ENCODE measurements at places on chromosomes 2 and 18. TPM values are rescaled to one million over a fixed set of nuclear protein-coding genes. Genes with fewer than 3 reads are reported as not detected.

- DNase-seq: no peak
Measured at GRCh38 chr18:57523171-57523956, 63.1 kb downstream of the FECH start.

- DNase-seq: no peak
Measured at GRCh38 chr2:236393101-236393500, 128.9 kb upstream of the ASB18 start.

GRCh38 chr18:74303936-74304335 lies 11.7 kb upstream of the C18orf63 start:
- DNase-seq: no peak

DNA sequence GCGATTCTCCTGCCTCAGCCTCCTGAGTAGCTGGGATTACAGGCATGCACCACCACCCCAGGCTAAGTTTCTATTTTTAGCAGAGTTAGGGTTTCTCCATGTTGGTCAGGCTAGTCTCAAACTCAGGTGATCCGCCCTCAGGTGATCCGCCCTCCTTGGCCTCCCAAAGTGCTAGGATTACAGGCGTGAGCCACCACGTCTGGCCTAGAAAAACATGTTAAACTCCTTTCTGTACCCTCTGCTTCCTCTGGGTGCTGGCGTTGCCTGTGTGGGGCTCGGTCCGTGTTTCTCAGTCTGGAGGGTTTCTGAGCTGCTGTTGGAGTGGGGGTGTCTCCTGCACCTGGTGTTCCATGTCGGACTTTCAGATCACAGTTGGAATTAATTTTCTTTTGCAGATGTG lies 17.9 kb downstream of the LDLRAD4 start:
- DNase-seq: no peak

DNA sequence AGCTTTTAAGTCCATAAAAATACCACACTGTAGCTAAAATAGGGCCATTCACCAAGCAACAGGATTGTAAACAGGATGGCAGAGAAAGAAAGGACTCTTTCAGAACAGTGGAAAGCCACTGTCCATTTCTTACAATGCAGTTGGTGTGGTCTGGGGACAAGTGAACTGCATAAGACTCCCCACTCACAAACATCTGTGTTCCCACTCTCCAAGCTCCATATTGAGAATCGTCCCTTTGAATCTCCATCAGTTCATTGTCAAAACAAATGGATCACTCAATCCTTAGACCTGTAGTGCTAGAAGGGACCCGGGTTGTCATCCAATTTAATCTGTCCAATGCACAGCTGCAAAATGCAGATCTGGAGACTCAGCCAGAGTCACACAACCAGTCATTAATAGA lies 347.4 kb upstream of the KLHL29 start:
- DNase-seq: no peak

- DNase-seq: no peak
Measured at GRCh38 chr2:128641421-128642080, 322.9 kb upstream of the HS6ST1 start.

DNA sequence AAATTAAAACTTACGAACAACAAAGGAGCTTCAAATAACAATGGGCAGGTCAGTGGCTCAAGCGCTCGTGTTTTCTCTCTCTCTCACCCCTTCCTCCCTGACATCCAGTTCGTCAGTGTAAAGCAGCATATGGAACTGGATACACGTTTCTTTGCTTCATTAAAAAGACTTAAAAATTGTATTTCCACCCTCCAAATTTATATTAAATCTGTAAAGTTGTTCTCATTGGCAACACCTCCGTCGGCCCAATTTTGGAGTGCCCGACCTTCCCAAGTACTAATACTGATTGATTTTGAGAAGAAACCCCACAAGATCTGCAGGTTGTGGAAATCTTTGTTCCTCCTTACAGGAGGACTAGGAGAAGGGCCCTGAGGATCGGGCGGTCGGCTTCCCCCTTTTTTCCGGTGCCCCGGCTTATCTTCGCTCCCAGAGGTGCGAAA lies 2.2 kb downstream of the TBR1 start:
- DNase-seq: no peak

DNA sequence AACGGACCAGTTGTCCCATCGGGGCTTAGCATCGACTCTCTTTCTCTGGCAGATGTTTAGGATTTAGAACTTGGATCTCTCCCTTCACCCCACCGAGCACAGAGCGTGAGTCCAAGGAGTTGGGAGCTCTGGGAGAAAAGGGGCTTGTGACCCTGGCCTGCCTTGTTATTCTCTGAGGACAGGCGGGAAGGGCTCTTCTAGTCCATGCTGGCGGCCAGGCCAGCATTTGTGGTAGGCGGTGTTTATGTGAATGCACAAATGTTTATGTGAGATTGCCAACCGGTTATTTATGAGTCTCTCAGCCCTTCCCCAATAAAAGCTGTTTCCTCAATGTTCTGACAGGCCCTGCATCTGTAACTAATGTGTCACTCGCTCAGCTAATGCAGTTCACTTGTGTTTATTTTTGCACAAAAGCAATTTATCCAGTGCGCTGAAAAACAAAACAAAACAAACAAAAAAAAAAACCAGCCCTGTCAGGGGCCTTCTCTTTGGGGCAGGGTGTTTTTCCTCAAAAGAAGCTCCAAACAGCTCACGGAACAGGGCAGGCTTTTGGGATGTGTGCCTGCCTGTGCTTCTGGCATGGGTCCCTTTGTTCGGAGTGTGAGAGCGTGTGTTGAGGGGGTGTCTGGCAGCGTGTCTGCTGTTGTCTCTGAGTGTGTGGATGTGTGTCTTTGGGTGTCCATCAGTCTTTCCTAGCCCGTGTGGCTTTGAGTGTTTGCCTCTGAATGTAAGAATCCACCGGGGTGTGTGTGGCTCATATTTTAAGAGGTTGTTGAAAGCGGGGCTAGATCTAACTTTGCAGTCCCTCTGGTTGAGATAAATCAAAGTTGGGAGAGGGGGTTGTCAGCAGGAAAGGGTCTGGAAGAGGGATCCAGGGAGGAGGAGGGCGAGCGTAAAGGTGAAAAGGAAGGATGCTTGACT lies 52.8 kb upstream of the HAAO start:
- DNase-seq: no peak

GRCh38 chr2:235146871-235147565 lies 195.2 kb downstream of the SH3BP4 start:
- DNase-seq: no peak

- no peak for DNase-seq
Measured at GRCh38 chr2:144081272-144081671, 438.6 kb downstream of the ZEB2 start.

DNA sequence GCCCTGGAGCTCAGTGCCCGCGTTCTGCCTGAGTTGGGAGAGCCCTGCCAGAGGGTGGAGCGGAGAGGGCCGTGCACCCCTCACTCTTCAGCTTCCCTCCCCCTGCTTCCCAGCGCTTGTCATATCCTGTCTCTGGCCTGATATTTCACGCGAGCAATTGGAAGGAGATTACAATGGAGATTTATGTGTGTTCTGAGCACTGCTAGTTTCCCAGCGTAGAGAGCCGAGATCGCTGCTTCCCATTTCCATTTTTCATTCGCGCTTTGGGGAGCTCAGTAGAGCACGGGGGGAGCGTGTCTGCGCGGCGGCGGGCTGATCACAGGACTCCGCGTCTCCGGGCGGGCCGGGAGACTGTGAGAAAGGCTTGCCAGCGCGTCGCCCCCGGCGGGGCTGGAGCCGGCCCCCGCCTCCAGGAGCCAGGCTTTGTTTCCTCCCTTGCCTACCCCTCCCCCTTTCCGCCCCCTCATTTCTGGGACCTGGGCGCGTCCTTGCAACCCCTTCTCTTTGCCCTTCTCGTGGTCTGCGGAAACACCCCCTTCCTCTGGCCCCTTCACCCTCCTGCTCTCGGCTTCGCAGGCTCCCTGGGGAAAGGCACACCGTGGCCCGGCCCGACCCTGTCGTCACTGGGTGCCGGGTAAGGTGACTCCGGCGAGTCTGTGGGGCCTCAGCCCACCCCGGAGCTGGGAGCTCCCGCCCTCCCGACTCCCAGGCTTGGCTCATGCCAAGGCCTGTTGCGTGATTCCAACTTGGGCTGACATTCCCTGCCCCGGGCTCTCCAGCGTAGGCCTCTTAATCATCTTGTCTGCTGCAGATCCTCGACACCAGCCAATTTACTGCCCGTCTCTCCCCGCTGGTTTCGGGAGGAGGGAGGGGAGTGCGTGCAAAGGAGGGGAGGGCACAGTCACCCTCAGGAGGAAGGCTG lies 5.8 kb downstream of the DLX2 start:
- peak; percentile 37 for DNase-seq

DNA sequence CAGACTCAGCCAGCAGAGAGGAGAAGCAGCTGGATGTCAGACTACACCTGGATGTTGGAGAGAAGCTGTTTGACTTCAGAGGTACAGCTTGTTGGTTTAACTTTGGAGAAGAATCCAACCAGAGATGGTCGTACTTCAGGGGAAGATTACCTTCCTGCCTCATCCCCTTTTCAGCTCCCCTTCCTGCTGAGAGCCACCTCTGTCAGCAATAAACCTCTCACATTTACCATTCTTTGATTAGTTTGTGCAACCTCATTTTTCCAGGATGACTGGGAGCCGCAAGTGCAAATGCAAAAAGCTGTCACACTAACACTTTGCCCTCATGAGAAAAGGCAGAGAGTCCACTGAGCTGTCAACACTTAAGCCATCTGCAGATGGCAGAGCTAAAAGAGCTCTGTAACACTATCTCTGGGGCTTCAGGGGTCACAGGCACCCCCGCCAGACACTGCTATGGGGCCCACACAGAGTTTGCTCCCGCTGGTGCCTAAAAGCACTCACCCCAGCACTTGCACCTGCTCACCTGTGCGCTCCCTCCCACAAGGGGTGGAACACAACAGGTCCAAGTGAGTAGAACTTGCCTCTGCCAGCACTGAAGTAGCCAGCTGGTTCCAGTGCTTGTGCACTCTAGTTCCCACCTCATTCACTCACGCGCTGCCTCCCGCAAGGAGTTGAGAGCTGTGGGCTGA lies 391.7 kb downstream of the METTL4 start:
- no peak for DNase-seq

GRCh38 chr2:9630117-9630735 lies 571 bp downstream of the YWHAQ start:
- peak; percentile 74 for DNase-seq

- DNase-seq: no peak
Measured at GRCh38 chr18:8088626-8089025, 520.6 kb upstream of the RAB12 start.

- DNase-seq: no peak
Measured at GRCh38 chr2:183511154-183511553, 386.9 kb downstream of the NUP35 start.

DNA sequence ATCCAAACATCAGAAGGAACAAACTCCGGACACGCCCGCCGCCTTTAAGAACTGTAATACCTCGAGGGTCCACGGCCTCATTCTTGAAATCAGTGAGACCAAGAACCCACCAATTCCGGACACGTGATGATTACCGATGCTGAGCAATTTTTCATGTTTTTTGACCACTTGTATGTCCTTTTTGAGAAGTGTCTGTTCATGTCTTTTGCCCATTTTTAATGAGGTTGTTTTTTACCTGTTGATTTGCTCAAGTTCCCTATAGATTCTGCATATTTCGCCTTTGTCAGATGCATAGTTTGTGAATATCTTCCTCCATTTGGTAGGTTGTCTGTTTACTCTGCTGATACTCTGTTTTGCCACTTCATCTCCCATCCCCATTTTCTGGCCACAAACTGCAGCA lies 150.4 kb downstream of the IRS1 start:
- no peak for DNase-seq

DNA sequence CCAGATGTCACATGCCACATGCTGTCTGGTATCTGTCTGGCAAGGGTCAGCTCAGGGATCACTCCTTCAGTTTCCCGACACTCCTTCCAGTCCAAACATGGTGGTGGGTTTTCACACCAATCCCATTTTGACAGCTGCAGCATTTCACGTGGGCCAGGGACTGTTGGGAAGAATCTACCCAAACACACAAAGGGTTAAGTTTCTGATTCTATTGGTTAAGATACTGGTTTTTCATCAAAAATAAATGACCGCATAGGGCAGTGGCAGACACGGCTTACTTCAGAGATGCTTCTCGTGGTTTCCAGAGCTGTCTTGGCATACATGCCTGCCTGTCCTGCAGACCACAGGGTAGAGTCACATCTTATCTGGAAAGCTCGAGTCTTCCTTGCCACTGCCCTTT lies 79.7 kb downstream of the PSMG2 start:
- DNase-seq: no peak

GRCh38 chr2:9811216-9811615 lies 32.1 kb upstream of the TAF1B start:
- no peak for DNase-seq

DNA sequence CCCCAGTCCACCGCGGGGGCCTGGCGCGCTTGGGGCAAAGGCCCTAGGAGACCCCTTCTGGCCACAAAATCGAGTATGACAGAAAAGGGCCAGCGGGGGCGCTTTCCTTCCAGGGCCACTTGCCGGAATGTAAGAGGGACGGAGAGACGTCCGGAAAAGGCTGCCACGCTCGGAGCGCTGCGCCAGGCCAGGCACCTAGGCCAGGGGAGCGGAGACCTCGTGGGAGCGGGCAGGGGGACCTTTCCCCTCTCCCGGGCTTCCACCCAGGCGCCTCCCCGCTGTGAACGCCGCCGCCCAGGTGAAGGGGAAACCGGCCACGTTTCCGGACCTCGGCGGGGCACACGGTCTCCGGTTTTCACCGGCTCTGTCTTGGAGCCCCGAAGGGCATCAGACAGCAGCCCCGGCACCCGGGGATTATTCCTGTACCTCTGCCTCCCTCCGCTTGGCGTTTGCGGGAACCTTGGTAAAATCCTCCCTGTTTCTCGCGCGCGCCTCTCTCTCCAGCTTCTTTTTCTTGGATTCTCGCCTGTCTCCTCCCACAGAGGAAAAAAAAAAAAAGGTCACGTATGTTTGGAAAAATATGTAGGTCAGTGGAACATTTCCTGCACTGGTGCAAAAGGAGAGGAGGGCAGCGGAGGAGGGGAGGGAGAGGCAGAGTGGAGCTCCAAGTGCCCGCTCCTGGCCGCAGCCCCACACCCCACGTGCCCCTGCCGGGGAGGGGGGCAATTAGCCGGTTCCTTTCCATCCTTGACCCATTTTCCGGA lies 1.2 kb upstream of the NPAS2 start:
- no peak for DNase-seq

DNA sequence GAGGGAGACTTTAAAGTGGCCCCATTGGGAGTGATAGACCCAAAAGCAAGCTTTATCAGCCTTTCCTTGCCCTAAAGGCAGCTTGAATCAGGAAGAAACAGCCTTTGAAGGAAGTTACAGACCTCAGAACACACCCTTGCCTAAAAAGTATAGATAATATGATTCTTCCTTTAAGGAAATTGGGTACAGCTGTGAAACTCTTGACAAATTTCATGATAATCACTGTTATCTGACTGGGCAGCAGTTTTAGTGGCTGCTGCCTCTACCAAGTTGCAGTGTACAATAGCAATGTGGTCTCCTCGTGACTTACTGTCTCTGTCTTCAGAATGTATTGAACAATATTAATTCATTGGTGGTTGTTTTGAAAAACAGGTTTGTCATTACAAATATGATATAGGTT lies 16.7 kb downstream of the HOXD1 start:
- no peak for DNase-seq

GRCh38 chr2:37892436-37893114 lies 32.5 kb upstream of the RMDN2 start:
- DNase-seq: peak; percentile 32

GRCh38 chr18:61883547-61883946 lies 9.3 kb downstream of the RNF152 start:
- DNase-seq: no peak

The ESPNL gene
- total RNA-seq: 0.41 TPM

The TUBB8B gene
- total RNA-seq: not detected

The PUS10 gene
- total RNA-seq: 8.0 TPM

The RAB31 gene
- 1.8 TPM for total RNA-seq

The L3MBTL4 gene
- total RNA-seq: 0.53 TPM

The RAB27B gene
- 2.2 TPM for total RNA-seq

The CBLN2 gene
- total RNA-seq: not detected

The RNF125 gene
- total RNA-seq: 40.3 TPM

The MBD5 gene
- 64.5 TPM for total RNA-seq
